ENCODE measurements at places on chromosomes 7 and 10.

DNA sequence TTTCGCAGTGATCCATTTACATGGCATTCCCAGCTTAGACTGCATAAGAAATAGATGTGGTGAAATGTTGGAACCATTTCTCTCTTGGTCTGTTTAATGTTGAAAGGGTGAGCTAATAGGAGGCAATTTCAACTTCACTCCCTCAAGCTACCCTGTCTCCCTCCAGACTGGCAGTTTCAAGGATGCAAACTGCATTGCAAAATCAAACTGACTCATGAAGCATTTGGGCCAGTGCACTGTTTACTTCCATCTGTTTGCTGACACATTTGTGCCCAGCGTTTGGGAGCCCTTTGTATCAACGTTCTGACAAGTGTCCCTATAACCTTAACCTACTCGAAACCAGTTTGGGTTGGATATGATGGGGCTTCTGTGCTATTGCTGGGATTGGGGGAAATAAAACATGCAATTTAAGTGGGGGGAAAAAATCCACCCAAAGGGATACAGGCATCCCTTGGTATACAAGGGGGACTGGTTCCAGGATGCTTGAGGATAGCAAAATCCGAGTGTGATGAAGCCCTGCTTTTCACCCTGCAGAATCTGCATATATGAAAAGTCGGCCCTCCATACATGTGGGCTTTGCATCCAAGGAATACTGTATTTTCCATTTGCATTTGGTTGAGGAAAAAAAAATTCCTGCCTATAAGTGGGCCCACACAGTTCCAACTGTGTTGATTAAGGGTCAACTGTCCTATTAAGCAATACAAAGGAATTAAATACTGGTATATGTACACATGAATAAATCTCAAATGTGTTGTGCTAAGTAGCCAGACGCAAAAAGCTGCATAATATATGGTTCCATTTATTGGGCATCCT, 15.6 kb downstream of the RHEB start:
- peak; percentile 93 for DNase-seq

DNA sequence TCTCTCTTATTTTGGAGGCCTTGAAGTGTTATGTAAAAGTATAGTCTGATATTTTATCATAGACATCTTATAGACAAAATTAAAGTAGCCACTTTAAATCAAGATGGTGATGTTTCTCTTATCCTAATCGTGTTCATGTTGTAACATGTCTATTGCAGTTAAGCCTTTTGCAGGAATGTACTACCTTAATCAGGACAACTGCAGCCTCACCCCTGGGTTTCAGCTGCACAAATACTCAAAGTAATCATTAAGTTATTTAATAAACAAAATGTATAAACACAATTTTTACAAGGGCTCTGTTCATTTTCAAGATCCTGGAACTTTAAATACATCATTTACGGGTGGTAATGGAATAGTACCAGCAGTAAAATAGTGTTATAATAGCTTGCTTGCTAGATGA, 14.4 kb upstream of the KIF5B start:
- no peak for DNase-seq

DNA sequence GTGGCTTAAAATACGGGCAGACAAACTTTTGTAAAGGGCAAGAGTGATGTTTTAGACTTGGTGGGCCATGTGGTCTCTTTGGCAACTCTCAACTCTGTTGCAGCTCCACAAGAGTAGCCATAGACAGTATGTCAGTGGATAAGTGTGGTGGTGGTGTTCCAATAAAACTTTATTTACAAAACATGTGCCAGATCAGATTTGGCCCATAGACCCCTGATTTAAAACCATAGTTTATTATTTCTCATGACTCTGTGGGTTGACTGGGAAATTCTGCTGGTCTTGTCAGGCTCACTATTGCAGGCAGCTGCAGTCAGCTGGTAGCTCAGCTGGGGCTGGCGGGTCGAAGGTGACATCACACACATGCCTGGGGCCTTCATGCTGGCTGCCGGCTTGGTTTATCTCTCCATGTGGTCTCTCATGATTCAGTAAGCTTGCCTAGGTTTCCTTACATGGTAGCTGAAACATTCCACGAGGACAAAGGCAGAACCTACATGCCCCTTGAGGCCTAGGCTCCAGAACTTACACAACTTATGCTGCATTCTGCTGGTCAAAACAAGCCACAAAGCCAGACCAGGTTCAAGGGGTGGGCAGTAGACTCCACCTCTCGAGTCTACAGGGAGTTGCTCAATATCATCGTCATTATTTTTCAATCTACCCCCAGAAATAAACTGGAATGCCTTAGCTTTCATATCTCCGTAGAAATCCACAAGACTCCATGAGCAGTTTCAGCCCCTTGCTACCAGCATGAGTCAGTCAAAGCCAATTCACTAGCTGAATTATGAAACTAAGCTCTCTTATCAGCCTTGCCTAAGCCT, 245.7 kb downstream of the WDR11 start:
- peak; percentile 38 for DNase-seq

DNA sequence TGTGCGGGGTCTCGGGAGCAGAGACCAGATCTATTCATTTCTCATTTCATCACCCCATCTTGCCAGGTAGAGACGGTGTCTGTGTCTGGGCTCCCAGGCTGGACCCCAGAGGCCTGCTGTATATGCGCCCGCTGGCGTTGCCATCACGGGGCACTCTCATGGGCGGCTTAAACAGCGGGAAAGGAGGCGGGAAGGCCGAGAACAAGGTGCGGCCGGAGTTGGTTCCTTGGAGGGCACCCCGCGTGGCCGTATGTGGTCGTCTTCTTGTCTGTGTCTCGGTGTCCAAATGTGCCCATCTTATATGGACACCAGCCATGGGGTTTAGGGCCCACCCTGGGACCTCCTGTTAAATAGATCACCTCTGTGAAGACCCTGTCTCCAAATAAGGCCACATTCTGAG, 2.1 kb upstream of the CFAP46 start:
- DNase-seq, result no peak

DNA sequence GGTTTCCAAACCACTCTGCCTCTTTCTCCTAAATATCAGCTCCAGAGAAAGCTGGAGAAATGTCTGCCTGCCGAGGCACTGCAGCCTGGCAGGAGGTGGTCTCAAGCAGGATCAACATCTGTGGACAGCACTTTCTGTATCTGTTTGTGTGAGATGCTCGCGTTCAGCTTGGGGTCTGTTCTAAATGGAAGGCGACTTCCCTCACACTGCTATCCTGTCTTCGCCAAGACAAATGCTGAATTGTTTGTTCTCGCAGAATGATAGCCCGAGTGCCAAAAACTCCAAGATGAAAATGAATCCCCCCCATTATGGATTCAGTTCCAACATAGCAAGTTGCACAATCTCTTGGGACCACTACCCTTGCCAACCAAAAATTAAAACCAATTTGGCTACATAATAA, 72.2 kb upstream of the PALS2 start:
- no peak for DNase-seq

- DNase-seq, result no peak
These were observed 36.6 kb downstream of the AMZ1 start for GRCh38 chr7:2724453-2725177.

GRCh38 chr7:77550586-77550985, 13.5 kb downstream of the PTPN12 start:
- DNase-seq, result peak; percentile 43

DNA sequence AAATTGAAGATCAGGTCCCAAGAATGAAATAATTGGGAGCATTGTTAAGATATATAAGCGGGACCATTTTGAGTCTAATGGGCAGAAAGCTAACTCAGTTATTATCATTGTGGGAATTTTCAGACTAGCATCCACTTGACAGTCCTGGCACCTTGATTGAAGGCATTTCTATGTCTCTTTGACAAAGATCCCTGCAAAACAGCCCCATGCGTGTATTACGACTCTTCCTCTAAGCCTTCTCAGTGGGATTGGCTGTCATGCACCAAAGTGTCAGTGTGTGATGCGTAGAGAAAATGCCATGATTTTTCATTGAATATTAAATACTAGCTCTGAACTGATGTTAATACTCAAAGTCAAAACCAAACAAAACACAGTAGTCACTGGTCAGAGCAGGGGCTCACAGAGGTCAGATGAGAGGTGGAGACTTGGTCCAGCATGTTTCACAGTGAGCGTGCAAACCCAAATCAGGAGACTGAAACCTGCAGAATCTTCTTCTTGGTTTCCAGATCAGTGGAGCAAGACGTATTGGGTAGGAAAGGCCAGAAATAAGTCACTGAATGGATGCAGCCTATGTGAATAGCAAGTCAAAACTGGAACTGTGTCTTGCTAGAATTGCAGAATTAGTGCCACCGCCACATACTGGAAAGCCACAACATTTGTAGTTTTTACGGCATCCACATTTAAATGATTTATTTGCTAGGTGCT, 303.6 kb upstream of the AKR1E2 start:
- no peak for DNase-seq

DNA sequence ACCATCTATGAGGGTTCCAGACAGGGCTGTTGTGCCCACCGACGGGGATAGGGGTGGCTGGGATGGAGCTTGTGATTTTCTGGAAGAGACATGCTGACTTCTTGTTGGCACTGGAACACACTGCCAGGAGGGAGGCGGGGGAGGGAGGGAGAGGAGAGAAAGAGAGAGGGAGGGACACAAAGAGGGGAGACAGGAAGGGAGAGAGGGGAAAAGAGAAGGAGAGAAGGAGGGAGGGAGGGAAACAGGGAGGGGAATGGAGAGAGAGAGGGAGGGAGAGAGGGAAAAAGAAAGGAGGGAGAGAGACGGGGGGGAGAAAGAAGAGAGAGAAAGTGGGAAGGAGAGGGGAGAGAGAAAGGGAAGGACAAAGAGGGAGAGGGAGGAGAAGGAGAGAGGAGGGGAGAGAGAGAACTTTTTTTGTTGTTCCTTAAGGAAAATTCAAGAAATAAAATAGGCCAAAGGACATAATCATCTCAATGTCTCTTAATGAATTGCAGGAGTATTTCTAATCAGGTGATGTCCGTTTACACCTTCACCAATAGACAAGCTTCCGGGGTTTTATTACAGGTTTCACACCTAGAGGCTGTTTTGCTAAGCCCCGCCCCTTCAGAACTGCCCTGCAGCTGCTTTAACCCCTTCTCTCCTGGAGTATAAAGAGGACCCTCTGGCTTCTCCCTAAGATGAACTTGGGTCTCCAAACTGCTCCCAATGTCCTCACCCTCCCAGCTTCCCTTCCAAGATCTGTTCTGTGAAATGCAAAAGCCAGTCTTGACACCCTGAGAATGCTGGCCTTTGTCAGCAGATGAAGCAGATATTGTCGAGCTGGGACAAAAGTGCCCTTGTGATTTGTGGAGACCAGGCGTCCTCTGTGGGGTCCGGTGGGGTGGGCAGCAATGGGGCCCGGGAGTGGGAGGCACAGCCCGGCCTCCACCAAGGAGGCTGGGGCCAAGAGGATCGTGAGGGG, 82.0 kb upstream of the GTF2IRD1 start:
- peak; percentile 21 for DNase-seq

- DNase-seq, result no peak
These were observed 266.4 kb upstream of the LRGUK start for GRCh38 chr7:133860628-133861335.

- DNase-seq, result peak; percentile 69
These were observed 246.2 kb downstream of the ETV1 start for GRCh38 chr7:13743226-13743625.

DNA sequence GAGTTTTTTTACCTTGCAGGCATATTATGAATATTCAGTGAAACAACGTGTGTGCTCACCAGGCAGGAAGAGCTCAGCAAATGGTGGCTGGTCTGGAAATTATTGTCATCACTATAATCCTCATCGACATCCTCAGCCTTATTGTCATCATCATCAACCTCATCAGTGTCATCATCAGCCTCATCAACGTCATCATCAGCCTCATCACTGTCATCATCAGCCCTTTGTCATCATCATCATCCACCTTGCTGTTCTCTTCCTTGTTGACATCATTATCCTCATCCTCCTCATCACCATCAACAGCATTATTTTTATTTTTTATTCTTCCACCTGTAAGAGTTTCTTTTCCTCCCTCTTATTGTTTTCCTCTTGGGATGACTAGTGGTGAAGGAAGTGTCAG, 142.3 kb upstream of the GPR26 start:
- DNase-seq, result no peak

DNA sequence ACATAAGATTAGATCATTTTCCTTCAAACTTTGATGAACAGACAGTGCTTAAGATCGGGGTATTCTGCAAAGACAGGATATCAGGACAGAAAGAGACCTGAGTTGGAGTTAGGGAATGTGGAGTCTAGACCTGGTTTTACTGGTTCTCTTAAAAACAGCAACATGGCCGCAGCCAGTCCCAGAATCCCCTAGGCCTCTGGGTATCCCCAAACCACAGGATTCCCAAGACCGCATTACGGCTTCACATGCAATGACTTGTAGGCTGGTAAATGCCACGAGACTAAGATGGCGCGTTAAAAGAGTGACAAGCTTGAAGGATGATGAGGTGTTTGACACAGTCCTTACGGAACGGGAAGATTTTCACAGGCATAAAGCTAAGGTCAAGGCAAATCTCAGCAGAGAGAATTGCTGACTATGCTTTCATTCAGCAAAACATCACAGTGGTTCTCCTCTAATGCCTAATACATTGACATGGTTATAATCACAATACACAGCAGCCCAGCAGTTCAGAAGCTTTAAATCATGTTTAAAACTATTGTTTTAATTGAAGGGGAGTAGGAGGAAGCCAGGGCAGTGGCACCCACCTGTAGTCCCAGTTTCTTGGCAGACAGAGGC, 32.9 kb downstream of the MPP7 start:
- no peak for DNase-seq

- peak; percentile 47 for DNase-seq
These were observed 67.5 kb downstream of the STRA8 start for GRCh38 chr7:135300913-135301765.

- DNase-seq, result no peak
These were observed 142.2 kb downstream of the EMX2 start for GRCh38 chr10:117684672-117685211.

DNA sequence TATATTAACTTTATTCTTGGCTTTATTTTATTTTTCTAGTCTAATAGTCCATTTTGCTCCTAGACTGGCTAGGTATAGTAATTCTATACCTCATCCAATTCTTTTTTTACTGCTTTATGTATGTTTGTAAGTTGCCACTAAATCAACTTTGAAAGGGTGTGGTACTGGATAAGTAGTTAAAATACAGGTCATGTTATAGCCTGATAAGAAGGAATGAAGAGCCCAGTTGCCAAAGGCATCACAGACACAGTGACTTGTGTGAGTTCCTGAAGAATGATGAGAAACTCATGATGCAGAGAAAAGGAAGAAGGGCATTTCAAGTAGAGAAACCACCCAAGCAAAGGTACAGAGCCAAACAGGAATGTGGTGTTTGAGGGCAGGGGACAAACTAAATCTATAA, 27.3 kb downstream of the NAPEPLD start:
- DNase-seq, result no peak

GRCh38 chr10:71963351-71964097, 671 bp upstream of the CHST3 start:
- peak; percentile 47 for DNase-seq

GRCh38 chr10:113183573-113183972, 233.5 kb downstream of the TCF7L2 start:
- no peak for DNase-seq

- DNase-seq, result no peak
These were observed 6.0 kb downstream of the POLM start for GRCh38 chr7:44076101-44076895.

- no peak for DNase-seq
These were observed 62.9 kb downstream of the GRM8 start for GRCh38 chr7:127189886-127190285.

GRCh38 chr7:44802418-44803025, 6.0 kb downstream of the PPIA start:
- DNase-seq, result no peak
